ENCODE measurements at places on chromosomes 3 and 15.

DNA sequence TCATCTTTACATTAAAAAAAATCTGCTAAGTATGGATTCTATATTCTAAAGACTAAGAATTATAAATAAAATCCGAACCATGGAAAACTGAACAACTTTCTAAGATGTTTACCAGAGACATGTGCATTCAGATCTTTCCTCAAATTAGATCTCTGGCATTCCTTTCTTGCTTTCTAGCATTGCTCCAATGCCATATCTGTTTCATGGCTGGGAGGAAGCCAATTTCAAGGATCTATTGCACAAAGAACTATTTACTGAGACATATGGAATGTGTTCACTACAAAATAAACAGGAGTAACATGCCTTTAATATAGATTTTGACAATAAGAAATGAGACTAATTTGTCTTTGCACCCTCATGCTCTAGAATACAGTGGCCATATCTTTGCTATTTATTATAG, 45.1 kb upstream of the NANOGP8 start:
- no peak for DNase-seq

DNA sequence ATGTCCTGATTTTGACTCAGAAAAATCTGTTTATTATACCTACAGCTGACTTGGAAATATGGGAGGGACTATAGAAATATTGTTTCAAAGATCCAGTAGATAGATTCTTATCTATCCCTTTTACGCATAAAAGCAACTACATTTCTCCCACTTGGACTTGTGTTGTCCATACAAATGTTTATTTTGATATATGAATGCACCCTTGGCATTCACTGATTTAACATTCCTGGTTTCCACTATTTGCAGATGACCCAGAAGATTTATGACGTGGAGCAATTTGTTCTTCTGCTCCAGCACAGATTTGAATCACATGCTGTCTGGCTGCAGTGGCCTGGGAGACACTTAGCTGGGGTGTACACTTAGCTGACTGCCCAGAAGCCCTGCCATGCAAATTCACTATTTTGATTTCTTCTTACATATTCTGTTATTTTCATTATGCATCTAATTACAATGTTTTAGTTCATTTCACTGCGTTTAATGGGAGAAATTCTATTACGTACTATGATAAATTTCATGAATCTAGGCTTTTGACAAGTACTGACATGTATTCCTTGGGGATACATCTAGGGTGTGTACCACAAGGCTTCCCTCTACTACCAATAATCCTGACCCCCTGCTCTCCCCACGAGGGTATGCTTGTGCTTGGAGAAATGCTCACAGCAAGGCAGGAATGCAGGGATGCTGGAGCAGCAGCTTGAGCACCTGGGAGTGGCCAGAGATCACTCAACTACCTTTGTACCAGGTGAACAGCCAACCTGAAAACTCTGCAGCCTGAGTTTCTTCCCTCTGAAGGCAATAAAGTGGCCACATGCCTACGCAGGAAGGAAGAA, 223.6 kb upstream of the TBL1XR1 start:
- no peak for DNase-seq

GRCh38 chr15:83305704-83306291, 21.3 kb upstream of the BNC1 start:
- no peak for DNase-seq

DNA sequence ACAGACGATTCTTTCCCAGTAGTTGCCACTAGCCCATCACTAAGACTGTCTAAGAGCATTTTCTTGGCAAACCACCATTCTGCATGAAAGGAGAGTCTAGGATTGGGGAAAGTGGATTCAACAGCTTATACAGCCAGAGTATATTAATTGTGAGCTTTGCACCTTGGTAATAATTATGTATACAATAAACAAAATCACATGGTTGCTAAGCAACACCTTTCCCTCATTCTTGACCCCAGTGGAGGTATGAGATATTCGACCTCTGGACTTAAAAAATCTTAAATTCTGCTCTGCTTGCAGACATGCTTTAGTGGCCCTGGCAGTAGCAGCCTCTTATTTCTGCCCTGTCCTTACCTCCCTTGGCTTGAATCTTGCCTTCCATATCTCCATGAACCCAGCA, 73.1 kb downstream of the PPP2R3A start:
- no peak for DNase-seq

DNA sequence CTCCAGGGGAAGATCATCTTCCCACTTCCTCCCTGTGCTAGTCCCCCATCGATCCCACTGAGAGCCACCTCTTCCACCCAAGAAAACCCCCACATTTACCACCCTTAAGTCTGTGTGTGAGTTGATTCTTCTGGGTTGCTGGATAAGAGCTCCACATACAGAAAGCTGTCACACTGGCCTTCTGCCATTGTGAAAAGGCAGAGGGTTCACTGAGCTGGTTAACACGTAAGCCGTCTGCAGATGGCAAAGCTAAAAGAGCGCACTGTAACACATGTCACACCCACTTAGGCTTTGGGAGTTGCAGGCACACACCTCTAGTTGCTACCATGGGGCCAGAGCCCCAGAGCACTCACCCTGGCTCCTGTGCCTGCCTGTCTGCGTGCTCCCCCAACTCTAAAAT, 309.8 kb upstream of the LRRC3B start:
- no peak for DNase-seq

GRCh38 chr15:68582864-68583263, 4.1 kb downstream of the CORO2B start:
- no peak for DNase-seq

DNA sequence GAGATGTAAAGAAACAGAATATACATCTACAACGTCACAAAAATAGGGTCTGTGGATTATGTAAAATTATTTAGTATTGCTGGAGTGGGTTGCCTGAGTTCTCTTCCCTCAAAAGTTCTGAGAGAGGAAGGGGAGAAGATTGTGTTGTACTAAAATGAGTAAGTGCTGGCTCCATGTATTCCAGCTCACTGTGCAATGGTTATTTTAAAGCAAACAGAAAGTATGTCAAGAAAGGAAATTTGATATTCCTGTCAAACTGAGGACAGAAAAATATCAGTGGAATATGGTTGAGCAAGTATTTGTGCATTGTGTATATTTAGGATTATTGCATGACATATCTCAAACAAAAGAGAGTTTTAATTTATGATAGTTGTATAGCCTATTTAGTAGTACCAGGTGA, 2.2 kb downstream of the TRPC1 start:
- DNase-seq, result no peak

DNA sequence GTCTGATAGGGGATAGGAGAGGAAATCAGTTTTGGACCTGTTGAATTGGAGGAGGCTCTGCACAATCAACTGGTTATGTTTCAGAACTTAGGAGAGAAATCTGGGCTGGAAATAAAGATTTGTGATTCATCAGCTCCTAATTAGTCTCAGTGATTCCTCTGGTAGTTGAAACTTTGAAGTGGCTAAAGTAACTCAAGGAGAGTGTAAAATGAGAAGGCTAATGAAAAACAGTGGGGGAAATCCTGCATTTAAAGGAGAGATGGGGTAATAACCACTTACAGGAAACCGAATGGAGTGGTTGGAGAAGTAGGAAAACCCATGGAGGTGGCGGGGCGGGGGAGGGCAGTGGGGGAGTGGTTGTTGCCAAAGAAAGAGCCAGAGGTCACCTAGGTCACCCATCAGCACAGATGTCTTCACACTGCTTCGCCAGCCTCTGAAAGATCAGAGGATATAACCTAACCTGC, 32.6 kb downstream of the MAP2K5 start:
- no peak for DNase-seq

GRCh38 chr3:141737093-141737492, 1.0 kb upstream of the RNF7 start:
- DNase-seq, result no peak

DNA sequence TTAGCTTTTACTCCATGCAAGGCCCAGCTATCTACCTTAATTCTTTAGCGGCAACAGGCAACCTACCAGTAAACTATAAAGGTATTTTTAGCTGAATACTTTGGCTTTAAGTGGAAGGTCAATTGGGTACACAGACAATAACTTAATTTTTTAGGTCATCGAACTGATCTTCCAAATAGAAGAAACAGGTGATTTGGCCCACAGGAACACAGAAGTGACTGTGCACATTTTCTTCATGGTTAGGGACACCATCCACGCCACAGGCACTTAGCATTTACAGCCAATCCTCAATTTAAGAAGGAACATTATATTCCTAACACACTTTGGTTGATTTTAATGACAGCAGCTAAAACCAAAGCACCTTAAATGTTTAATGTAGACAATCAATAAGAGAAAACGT, 1.9 kb downstream of the ARPP19 start:
- no peak for DNase-seq

- no peak for DNase-seq
These were observed 57.4 kb upstream of the PPARG start for GRCh38 chr3:12231431-12231830.

- no peak for DNase-seq
These were observed 157.5 kb downstream of the MEGF11 start for GRCh38 chr15:66095871-66096687.

GRCh38 chr3:83460052-83460451, 1498.7 kb upstream of the CADM2 start:
- DNase-seq, result no peak

DNA sequence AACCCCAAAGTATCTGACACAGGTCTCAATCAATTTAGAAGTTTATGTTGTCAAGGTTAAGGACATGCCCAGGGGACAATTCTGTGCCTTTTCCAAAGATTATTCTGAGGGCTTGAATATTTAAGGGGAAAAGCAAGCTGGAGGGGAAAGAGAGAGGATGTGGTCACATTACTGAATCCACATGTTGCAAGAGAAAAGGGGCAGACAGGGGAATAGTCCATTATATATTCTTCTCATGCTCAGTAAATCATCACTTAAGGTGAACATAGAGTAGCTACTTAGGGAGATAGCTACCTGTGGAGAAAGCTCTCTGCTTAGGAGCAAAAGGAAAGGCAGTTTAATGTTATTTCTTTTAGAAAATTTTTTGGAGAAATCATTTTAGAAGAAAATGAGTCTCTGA, 751.6 kb downstream of the SI start:
- DNase-seq, result no peak

DNA sequence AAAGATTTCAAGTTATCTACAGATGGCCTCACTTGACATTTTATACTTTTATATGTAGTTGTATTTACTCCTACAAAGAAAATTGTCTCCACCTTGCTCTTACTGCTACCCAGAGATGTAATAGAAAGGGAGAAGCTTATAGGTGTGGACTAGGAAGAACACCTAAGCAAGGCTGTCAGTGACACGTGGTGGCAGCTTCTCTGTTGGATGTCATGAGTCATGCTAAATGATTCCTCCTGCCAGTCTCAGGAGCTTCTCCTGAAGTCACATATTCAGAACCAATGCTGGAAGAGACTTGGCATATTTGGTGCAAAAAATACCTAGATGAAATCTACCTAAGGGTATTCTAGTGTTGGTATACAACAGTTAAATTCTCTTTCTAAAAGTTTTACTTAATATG, 184.7 kb downstream of the LRRC3B start:
- no peak for DNase-seq

GRCh38 chr3:135650309-135650708, 315.2 kb upstream of the PPP2R3A start:
- DNase-seq, result no peak

DNA sequence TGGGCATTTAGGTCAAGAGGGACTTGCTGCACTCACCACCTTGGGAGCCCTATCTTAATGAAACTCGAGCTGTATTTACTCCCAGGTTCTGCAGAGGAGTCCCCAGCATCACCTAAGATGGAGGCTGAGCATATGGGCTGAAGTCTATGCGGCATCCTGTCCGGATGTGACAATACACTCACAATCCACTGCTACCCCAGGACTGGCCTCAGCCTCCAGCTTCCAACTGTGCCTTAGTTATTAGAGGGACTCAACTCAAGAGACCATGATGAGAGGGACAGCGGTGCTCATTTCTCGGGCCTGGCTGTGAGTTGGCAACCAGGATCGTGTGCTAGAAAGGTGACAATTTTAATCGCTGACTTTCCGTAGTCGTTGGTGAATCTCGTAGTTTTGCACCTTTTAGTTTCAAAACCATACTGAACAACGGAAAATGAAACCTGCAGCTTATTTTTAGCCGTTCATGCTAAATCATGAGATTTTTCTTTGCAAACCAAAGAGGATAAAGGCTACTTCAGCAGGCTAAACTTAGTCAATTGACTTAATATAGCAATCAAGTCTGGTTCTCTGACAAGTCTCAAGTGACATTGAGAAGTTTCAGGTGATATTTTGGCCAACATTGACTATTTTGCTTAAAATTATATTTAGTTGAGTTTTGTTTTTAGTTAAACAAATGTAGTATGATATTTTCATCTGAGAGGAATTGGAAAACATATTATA, 11.1 kb downstream of the ZBTB38 start:
- no peak for DNase-seq

- DNase-seq, result no peak
These were observed 1289.6 kb downstream of the NSUN3 start for GRCh38 chr3:95352471-95352870.

DNA sequence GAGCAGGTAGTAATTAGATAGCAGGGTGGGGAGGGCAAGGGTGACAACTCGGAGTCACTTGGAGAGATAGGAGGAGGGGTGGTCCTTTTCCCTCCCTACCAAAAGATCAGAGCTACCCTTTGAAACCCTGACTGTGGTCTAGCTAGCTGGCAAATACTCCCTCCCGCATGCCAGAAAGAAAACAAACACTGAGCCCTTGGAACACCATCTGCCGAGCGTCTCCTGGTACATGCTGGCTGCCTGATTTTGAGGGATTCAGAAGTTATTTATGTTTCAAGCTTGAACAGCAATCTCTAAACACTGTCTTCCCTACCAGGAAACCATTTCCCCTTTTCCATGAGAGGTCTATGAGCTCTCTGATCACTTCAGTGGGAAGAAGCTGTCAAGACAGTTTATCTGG, 291.6 kb upstream of the CFAP20DC start:
- no peak for DNase-seq

GRCh38 chr15:35244227-35244626, 159.1 kb upstream of the NANOGP8 start:
- no peak for DNase-seq

DNA sequence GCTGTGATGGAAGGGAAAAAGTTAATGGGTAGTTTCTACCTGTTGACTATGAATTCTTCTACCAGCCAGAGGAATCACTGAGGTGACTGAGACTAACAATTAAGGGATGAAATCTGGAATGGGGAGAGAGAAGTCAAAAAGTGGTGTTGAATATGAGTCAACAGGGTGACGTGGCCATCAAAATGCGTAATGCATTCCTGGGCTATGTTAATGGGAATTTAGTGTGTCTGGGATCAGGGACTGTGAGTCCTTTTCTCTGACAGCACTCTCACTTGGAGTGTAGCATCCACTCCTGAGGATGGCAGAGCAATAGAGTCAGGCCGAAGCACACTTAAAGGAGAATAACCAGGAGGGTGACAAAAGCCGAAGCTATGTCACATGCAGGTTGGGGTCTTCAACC, 60.4 kb downstream of the MESD start:
- no peak for DNase-seq

GRCh38 chr3:129330409-129330808, 51.7 kb downstream of the HMCES start:
- no peak for DNase-seq

DNA sequence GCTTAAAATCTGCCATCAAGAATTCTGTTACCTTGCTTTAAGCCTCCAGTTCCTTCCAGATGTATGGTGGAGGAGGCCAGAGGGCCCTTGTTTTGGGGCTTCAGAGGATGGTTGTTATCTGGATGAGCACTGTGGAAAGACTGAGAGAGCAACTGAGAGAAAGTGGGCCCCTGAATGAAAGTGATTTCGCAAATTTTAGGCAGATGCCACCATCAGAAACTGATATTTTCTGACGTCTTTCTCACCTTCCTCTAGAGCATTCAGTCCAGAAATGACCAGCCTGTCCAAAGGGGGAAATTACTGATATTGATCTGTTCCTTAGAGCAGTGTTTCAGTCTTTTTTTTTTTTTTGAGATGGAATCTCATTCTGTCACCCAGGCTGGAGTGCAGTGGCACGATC, 13.4 kb downstream of the B3GNT5 start:
- no peak for DNase-seq

GRCh38 chr15:58908550-58909309, 24.7 kb downstream of the SLTM start:
- DNase-seq, result no peak
